Right lobe of liver (tissue), 6 donors: ENCODE measurements at places on chromosomes 5 and 9. TPM values are rescaled to one million over a fixed set of nuclear protein-coding genes. Genes with fewer than 3 reads are reported as not detected.

- no peak for DNase-seq
These were observed 7.3 kb downstream of the COL5A1 start for GRCh38 chr9:134648701-134649530.

GRCh38 chr5:1950708-1951103 is 68.0 kb upstream of the IRX4 start:
- DNase-seq, result peak; percentile 26

GRCh38 chr5:142441616-142442015 is 116.8 kb upstream of the SPRY4 start:
- no peak for DNase-seq

DNA sequence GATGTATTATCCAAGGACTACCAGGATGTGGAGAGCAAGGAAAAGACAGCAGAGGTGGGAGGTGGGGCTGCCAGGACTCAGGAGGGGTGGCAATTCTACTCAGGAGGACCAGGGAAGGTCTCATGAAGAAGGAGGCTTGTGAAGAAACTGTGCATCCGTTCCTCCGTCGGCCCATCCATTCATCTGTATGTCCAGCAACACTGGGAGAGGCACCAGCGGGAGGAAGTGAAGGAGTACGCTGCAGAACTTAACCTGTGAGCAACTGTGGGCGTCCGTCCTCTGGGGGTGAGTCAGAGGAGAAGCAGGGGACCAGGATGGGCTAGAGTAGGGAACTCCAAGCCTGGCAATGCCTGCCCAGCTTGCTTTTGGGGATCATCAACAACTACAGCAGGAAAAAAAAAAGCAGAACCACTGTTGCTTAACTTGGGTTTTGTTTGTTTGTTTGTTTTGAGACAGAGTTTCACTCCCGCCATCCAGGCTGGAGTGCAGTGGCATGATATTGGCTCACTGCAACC is 47.3 kb upstream of the NEURL1B start:
- peak; percentile 23 for DNase-seq

GRCh38 chr5:161286066-161286655 is 260.4 kb downstream of the GABRB2 start:
- no peak for DNase-seq

DNA sequence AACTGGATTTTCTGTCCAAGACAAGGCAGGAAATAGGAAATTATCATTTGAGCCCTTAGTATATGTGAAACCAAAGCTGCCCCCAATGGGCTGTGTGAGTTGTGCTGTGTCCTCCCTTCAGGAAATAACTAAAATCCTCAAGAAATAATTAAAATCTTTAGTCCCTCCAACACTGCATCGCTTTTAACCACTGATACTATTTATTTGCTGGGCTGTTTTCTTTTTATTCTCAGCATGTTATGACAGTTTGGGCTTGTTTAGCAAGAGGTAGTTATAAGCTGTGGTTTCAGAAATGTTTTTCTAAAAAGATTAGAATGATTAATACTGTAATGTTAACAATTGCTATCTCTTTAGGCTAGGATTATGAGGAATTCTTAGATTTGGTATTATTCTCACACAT is 187.0 kb upstream of the KCNN2 start:
- no peak for DNase-seq

Gene RASGEF1C
- not detected for total RNA-seq

- no peak for DNase-seq
These were observed 510.9 kb upstream of the ZNF608 start for GRCh38 chr5:125257057-125257972.

DNA sequence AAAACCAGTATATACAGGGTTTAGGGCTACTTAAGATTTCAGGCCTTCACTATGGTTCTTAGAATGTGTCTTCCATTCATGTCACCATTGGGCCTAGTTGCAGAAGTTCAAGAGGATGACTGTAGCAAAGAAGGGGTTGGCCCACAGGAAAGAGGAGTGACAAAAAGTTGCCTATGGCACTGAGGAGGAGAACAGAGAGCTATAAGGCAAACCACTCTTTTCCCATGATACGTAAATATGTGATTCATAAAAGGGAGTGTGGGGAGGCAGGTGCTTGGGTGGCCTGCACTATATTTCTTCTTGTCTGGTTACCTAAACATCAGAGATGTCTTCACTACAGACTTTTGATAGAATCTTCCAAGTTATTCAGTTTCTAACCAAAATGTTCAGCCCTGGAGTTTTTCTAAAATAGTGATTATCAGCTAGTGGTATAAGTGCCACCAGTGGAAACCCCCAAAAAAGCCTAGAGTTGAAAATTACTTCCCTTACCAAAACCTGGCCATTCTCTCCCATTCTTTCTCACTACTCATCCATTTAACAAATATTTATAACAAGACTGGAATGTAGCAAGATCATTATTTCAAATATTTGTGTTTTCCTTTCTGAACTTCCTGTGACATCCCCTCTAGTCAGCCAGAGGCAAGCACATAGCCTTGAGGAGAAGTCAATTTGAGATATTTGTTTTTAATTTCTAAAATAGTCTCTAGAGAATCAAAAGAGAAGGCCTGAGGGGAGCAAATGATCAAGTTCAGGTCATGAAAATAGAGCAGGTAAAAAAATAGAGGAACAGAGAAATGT is 367.4 kb downstream of the EFNA5 start:
- no peak for DNase-seq

Gene TXN
- total RNA-seq, result 163 TPM

DNA sequence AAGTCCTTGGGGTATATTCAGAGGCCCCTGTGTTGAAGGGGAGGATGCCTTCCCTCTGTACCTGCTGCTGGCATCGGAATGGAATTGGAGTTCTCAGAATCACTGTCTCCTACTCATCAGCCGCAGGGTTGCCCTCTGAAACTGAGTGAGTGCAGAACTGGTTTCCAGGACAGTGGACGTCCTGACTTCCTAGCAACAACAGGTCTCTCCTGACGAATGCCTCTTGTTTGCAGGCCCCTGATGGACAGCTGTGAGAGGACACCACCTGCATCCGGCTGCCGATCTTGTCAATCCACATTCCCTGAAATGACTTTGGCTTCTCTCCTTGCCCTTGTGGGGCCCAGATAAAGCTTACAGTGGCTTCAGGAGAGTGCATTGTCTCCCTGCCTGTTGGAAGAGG is 274.5 kb downstream of the NSG2 start:
- no peak for DNase-seq

DNA sequence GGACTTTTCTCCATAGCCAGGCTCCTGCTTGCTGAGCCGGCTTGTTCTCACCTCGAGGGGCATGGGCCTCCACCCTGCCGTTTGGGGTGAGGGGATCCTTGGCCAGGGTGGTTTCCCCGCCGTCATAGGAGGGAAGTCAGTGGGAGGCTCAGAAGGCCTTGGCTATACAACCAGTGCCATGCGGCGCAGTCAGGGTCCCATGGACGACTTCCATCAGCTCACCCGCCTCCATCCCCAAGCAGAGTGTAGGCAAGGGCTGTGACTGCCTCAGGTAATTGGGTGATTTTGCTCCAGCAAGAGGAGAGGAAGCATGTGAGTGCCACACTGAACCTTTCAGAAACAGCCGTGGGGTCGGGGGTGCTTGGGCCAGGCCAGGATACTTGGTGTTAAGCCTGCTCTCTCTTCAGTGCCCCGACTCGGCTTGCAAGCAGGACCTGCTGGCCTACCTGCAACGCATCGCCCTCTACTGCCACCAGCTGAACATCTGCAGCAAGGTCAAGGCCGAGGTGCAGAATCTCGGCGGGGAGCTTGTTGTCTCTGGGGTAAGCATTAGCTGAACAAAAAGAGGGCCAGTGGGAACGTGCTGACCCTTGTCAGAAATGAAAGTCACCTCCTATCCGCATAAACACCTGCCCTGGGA is 57.2 kb upstream of the LRRTM2 start:
- no peak for DNase-seq

DNA sequence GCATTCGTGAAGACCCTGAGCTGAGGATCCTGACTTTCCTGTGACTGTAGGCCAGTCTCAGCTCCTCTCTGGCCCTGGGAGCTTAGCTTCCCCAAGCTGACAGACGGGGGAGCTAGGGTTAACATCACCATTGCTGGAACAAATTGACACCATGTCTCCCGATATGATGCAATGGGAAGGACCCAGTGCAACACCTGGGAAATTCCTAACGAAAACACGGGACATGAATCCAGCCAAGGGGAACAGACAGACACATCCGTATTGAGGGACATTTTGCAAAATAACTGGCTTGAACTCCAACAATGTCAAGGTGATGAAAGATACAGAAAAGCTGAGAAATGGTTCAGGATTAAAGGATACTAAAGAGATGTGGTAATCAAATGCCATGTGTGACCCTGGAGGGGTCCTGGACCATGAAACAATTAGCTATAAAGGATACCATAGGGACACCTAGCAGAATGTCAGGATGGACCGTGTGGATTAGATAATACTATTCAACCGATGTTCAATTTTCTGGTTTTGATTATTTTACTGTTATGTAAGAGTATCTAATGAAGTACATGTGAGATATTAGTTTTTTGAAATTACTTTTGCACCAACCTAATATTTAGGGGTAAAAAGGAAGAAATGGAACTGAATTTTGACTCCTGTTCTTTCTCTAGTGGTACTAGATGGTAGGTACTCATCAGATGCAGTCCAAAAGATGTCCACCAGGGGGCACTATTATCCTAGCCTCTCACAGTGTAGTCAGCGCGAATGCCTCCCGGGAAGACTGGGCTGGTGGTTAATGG is 52.7 kb downstream of the NDST1 start:
- no peak for DNase-seq

Gene ZNF462
- 3.4 TPM for total RNA-seq

Gene KCNIP1
- total RNA-seq, result not detected

DNA sequence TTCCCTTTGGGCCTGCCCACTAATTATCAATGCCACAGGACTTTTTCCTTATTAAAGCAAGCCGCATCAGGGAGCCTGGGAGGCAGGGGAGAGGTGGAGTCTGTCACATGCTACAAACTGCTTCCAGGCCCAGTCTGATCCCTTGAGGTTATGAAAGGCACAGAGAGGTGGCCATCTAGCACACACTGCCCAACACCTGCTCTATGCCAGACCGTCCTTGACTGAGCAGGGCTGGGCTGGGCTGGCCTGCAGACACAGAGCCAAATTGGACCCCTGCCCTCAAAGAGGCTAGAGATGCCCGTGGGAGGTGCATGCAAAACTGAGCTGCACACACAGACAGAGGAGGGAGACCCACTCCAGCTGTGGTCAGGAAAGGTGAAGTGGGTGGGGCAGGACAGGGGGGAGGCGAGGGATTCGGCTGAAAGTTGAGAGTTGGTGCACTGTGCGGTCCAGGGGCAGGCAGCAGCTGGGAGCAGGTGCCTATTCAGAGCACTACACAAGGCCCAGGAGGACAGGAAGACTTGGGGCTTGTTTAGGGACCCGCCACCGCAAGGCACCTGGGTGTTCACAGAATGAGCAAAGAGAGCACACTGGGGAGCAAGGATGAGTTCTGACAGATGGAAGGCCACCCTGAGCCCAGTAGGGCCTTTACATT is 36.4 kb upstream of the TCF7 start:
- no peak for DNase-seq

GRCh38 chr5:72185496-72186329 is 78.4 kb downstream of the MAP1B start:
- DNase-seq, result no peak

GRCh38 chr9:77952635-77953328 is 78.8 kb downstream of the GNAQ start:
- no peak for DNase-seq

GRCh38 chr5:94159144-94159543 is 417.7 kb upstream of the POU5F2 start:
- DNase-seq, result no peak

Gene GABRP
- total RNA-seq, result 0.37 TPM

Gene EXOSC2
- total RNA-seq, result 12.6 TPM

GRCh38 chr5:4882186-4882585 is 257.9 kb upstream of the ADAMTS16 start:
- no peak for DNase-seq

- DNase-seq, result no peak
These were observed 52.2 kb downstream of the ABHD17B start for GRCh38 chr9:71858812-71859211.

Gene SV2C
- under 0.01 TPM for total RNA-seq

- DNase-seq, result no peak
These were observed 113.3 kb downstream of the MTREX start for GRCh38 chr5:55421074-55421529.

Gene PCDHGB4
- total RNA-seq, result 1.6 TPM

GRCh38 chr9:34343090-34343489 is 13.7 kb downstream of the NUDT2 start:
- peak; percentile 93 for DNase-seq

DNA sequence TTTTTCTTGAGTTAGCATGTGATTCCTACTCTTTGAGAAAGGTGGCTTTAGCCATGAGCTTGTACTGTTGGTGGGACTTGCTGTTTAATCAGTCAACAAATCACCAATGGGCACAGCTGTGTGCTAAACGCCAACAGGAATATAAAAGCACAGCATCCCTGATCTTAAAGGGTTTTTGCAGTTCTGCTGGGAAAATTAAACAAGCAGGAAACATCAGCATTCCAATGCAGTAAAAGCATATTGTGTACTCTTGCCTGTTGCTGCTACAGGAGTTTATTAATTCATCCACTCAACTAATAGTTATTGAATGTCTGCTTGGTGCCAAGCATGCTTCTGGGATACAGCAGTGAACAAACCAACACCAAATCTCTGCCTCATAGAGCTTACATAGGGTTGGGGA is 27.4 kb upstream of the F2RL1 start:
- DNase-seq, result no peak

Gene PCDHA7
- total RNA-seq, result 0.12 TPM

GRCh38 chr5:139514486-139514856 is 31.9 kb upstream of the STING1 start:
- no peak for DNase-seq

DNA sequence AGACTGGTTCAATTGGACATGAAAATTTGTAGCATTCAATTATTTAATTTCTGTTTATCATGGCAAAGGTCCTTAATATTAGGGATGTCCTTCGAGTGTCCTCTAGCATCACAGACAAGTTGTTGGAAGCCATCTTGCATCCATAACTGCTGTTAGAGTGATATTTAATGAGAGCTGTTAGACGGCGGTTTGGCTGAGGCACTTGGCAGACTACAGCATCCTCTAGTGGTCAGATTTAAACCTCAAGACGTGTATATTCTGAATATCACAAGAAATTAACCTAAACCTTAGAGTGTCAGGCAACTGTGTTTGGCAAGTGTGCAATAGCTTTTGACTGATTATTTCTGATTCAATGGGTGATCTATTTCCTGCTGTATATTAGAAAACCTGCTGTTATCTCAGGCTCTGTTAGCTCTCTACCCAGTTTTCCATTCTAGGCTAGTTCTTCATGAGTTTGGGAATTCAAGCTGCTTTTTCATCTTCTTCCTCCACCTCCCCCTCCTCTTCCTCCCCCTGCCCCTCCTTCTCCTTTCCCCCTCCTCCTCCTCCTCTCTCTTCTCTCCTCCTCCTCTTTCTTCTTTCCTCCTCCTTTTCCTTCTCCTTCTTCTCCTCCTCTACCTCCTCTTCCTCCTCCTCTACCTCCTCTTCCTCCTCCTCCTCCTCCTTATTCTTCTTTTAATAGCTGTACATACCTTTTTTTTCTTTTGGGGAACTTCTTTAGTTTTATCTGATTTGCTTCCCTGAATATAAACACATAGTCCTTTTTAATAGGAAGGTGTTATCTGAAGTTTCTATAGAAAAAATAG is 8.6 kb downstream of the SPINK1 start:
- DNase-seq, result peak; percentile 51

- DNase-seq, result no peak
These were observed 99.0 kb downstream of the PDE6A start for GRCh38 chr5:149845601-149846000.

GRCh38 chr5:1651971-1652872 is 128.5 kb upstream of the LPCAT1 start:
- no peak for DNase-seq

GRCh38 chr9:21624675-21625644 is 142.8 kb upstream of the IFNE start:
- no peak for DNase-seq
